ENCODE measurements at places on chromosomes 1 and 21.

GRCh38 chr1:26626994-26627393 lies 68.8 kb upstream of the ARID1A start:
- DNase-seq: no peak

DNA sequence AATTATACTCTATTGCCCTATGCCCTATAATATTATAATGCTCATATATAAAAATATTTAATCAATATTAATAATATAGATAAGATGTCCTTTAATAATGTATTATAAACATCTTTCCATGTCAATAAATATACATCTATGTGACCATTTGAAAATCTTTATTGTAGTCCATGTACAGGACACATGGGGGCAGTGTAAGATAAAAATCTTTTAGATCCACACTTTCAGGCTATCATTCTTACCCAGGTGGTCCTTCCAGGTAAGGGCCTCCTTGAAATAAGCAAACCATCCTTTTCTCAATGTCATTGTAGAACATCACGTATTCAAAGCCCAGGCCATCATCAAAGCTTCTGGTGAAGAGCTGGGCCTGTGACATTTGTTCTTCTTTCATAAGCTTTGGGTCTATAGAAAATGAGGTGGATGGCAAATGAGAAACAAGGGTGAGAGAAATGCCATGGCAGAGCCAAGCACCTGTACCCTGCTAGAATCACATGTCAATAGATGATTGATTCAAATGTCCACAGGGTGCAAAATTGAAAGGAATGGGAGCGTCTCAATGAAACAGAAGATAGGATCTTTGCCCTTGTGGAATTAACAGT lies 20.2 kb downstream of the THEM4 start:
- no peak for DNase-seq

DNA sequence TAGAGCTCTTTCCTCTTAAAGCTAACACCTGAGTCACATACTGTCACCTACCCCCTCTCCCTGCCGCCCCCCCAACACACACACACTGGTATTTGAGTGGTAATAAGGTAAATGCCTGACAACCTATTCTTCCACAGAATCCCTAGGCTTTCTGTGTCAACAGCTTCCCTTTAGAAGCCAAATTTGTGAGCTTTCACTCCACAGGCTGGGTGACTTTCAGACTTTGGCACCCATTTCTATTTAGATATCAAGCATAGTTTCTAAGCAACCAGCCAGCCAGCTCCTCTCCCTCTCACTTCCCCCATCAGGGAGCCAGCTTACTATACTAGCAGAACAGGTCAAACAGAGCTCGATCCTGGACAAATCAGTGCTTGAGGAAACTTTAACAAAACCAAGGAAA lies 3.2 kb upstream of the C1orf74 start:
- DNase-seq: no peak

GRCh38 chr1:219587801-219588561 lies 24.9 kb downstream of the ZC3H11B start:
- no peak for DNase-seq

DNA sequence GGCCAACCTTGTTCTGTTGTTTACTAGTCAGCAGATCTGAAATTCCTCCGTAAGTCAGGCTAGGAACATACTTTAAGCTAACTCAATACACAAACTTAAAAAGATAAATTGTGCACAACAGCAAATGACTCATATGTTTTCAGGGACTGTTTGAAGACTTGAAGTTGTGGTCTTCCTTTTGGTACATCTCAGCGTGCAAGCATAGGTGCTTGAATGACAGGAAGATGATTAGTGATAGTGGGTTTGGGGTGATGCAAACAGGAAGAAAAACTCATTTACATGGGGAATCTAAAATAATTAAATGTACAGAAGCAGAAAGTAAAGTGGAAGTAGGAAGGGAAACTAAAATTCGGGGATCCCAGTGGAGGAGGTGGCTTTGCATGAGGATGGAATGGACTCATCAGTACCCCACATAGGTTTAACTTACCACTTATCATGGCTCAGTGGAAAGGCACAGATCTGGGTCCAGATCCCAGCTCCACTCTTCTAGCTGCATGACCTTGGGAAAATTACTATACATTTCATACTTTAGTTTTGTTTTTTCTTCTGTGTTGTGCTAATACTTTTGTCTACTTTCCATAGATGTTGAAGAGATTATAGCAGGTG lies 122.3 kb downstream of the XCL2 start:
- peak; percentile 24 for DNase-seq

GRCh38 chr21:19256934-19257660 lies 853.5 kb upstream of the TMPRSS15 start:
- no peak for DNase-seq

- DNase-seq: peak; percentile 74
These were observed 63.9 kb upstream of the EFHD2 start for GRCh38 chr1:15345705-15346345.

GRCh38 chr1:27574871-27575831 lies 28.8 kb downstream of the AHDC1 start:
- no peak for DNase-seq

Data from activated gamma-delta T cell treated with Interleukin-2 at 50 U/mL for 16 hours (primary cell).